OCI-LY7 (cell line): ENCODE measurements at places on chromosomes 1 and 21.
A peak's percentile ranks its signal among the peaks of the same experiment; 100 is the strongest.

DNA sequence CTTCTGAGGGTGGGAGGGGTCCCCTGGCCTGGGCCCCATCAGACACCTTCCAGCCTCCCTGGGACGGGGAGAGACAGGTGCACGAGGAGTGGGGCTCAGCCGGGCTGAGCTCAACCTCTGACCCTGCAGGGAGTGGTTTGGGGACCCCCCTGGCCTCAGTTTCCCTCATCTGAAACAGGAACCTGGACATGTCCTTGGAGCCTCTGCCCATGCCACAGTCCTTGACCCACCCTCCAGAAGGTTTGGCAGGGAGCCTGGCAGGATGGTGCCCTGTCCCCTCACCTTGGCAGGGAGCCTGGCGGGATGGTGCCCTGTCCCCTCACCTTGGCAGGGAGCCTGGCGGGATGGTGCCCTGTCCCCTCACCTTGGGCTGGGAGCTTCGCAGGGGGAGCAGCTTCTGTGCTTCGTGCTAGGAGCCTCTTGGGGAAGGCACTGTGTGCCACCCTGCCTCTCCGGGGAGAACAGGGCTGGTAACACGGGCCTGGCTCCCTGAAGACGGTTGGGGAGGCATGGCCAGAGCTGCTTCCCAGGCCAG, 58.3 kb downstream of the SLX9 start:
- DNase-seq, result no peak

DNA sequence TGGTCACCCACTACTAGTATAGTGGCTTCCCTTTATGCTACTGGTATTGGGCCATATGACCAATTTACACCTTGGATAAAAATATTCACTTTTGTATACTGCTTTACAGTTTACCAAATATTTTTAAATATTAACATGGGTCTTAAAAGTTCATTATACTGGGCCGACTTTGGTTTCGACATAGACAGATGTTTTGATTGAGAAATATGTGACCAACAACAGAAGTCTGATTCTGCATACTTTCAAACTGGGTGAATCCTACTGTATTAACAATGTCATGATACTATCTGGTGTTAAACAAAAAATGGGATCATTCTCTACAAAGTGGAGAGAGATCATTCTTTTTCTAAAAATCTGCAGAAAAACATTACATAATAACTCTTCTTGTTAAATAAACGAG, 134.8 kb downstream of the AKT3 start:
- DNase-seq, result no peak

DNA sequence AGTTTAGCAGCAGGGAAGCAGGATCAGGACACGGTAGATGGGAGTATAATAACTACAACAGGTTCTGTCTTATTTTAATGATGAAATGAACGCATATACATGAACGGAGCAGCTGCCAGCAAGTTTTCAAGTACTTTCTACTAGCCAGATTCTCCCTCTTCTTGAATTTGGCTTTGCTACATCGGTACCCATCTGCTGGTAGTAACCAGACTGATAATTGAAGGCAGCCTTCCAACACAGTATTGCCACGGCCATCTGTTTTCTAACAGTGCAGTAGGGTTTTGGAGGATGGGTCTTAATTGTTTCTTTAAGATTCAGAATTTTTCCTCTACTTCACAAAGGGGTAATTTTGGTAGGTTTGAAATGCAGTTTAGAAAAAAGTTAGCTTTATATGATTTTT, 33.4 kb downstream of the CENPF start:
- no peak for DNase-seq

- DNase-seq, result no peak
Observed at GRCh38 chr1:79899914-79900313, 893.4 kb upstream of the ADGRL4 start.

DNA sequence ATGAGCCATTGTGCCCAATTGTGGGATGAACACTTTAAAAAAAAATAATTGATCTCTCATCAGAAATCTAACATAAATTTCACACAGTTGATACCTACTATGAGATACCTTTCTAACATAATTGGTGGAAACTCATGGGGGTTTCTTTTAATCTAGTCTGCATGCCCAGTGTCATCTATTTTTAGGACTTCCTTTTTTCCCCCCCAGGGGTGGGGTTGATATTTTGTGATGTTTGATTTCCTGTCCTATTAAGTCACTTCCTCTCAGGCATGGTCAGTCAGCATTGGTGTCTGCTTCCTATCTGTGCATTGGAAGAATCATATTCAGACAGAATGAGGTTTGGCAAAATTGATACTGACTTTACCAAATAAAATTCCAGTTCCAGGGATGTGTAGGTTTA, 21.5 kb downstream of the NFYC start:
- peak; percentile 81 for DNase-seq

- no peak for DNase-seq
Observed at GRCh38 chr21:25176637-25177412, 430.5 kb downstream of the MRPL39 start.

- no peak for DNase-seq
Observed at GRCh38 chr1:234265321-234265720, 107.9 kb upstream of the COA6 start.

GRCh38 chr1:12519693-12520364, 98.2 kb downstream of the DHRS3 start:
- DNase-seq, result no peak

DNA sequence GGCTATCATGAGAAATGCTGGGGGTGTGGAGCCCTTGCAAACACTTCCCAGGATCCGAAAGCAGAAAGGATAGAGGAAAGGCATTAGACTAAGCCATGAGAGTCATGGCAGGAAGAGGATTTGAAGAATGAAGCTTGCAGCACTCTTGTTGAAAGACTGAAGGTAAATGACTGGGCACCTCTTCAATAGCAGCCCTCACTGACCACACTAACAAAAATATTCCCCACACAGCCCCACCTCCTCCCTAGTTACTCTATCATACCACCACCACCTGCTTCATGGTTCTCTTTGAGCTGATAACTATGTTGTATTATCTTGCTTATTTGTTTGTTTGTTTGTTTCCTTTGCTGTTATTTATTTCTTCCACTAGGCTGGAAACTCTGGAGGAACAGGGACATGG, 13.2 kb upstream of the ATP1A1 start:
- DNase-seq, result no peak

DNA sequence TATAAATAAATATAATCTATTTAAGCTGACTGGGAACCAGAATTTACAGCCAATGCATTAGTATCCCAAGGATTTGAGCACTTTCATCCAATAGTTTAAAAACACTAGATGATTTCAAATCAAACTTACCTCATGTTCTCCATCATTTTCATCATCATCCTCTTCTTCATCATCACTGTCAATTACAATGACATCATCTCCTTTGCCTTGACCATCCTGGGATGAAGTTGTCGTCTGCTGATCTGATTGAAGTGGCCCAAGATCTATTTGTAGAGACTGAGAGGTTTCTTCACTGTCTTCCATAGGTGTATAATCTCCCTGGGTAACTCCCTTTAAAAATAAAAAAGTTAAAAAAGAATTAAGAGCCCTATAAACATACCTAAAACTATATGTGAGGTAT, 47.7 kb downstream of the TPR start:
- DNase-seq, result no peak

GRCh38 chr1:37890378-37891014, 31.1 kb upstream of the MTF1 start:
- DNase-seq, result peak; percentile 75

GRCh38 chr1:74733604-74734484, 892 bp downstream of the TYW3 start:
- DNase-seq, result peak; percentile 87

DNA sequence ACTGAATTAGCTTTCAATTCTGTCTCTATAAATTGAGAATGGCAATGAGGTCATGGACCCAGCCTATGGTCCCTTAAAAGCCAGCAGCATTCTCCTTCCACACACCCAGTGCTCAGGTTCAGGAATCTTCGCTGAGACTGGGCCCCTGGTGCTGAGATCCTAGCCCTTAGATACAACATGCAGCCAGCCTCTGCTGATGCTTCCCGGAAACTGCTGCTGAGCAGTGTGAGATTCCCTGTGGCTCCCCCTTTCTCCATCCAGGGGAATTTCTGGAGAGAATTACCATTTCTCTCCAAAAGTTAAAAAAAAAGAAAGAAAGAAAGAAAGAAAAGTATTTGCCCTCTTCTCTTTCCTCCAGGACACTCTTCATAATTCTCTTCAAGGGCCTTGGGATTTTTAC, 31.7 kb upstream of the RALGPS2 start:
- DNase-seq, result no peak

GRCh38 chr1:217133092-217133491, 409.9 kb upstream of the ESRRG start:
- DNase-seq, result no peak

GRCh38 chr1:185636848-185637247, 97.3 kb upstream of the HMCN1 start:
- DNase-seq, result no peak

DNA sequence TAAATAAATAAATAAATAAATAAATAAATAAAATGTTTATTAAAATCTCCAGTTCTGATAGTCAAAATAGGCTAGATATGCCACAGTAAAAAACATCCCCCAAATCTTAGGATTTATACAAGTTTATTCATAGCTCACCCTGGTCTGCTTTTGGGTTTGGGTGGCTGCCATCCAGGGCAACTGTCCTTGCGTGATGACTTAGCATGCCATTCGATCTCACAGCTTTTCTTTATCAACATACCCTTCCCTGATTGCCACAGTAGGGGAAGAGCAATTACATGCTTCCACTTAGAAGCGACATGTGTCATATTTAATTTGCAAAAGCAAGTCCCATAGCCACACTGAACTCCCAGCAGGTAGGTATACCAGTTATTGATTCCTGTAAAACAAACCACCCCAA, 52.7 kb downstream of the TEX35 start:
- no peak for DNase-seq

DNA sequence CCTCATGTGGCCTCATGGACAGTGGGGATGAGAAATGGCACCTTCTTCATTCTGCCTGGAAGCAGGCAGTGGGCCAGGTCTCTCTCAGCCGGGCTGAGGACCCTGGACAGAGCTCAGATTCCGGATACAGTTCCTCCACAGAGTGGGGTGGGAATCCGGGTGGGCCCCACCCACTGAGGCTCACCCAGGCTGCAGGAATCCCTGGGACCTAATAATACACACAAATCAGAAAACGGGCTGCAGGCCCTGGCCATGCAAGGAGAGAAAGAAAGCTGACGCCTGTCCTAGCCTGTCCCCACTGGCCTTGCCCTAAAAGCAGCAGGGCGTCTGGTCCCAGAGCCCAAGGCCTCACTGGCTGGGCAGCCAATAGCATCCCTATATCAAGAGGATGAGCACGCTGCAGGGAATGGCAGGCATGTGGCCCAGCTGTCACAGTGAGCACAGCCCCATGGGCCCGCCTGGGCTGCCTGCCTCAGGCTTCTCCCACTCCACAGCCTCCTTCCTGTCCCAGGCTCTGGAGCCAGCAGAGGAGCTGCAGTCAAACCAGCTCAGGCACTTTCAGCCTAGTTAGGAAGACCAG, 25.3 kb downstream of the ACTA1 start:
- no peak for DNase-seq

- DNase-seq, result no peak
Observed at GRCh38 chr1:119632103-119632490, 16.0 kb downstream of the ZNF697 start.

DNA sequence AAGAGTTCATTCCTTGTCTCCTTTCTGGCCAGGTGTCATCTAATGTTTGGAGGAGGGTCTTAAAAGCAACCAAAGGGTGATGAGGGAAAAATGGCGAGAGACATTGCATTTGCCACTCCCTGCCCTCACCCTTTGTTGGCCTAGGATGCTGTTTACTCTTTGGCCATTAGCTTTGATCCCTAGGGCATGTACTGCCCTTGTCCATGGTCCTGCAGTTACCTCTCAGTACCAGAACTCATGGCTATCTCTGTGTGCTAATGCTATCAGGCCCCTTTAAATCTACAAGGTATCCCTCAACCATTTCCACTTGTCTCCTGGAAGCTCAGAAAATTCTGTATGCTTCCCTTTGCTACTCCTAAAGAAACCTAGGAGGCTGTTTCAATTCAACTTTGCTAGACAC, 424.8 kb upstream of the PLXNA2 start:
- no peak for DNase-seq

GRCh38 chr21:25862596-25862995, 127.8 kb downstream of the GABPA start:
- peak; percentile 34 for DNase-seq

- DNase-seq, result no peak
Observed at GRCh38 chr1:3004285-3005205, 16.7 kb upstream of the ACTRT2 start.

- no peak for DNase-seq
Observed at GRCh38 chr1:226061068-226061840, 1.3 kb upstream of the H3-3A start.

GRCh38 chr1:178537382-178538090, 24.6 kb downstream of the TEX35 start:
- DNase-seq, result no peak

- DNase-seq, result no peak
Observed at GRCh38 chr1:11525151-11525505, 46.2 kb downstream of the DISP3 start.

GRCh38 chr1:86085741-86086409, 70.7 kb downstream of the COL24A1 start:
- no peak for DNase-seq

- no peak for DNase-seq
Observed at GRCh38 chr21:38315122-38315521, 58.3 kb downstream of the KCNJ15 start.

DNA sequence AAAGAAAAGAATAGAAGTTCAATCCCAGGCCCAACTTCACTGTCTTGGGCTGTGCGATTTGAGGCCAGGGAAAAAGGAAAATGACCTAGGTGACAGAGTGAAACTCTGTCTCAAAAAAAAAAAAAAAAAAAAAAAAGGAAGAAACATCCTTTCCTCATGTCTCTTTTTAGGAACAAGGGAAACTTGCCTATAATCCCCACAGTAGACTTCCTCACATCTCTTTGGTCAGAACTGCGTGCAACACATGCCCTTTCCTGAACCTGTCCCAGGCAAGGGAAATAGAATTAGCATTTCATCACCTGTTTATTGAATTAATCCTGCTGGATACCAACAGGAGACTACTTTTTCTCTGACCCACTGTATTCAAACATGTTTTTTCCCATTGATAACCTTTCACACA, 2.3 kb downstream of the DCST1 start:
- DNase-seq, result no peak

GRCh38 chr1:113012149-113012548, 56.2 kb upstream of the SLC16A1 start:
- no peak for DNase-seq

GRCh38 chr21:14086553-14086952, 124.2 kb downstream of the LIPI start:
- no peak for DNase-seq

GRCh38 chr1:84719543-84720217, 29.4 kb upstream of the SSX2IP start:
- DNase-seq, result no peak
